Stimulated activated CD4-positive, alpha-beta T cell treated with anti-CD3 and anti-CD28 coated beads, Interleukin-4, amount 100 ng/mL, for 4 hours (primary cell): ENCODE measurements at places on chromosomes 4 and X.
A peak's percentile ranks its signal among the peaks of the same experiment; 100 is the strongest.

- no peak for DNase-seq
Observed at GRCh38 chrX:27746516-27746915, 61.3 kb upstream of the MAGEB10 start.

GRCh38 chrX:104315555-104315954 is 60.8 kb upstream of the ESX1 start:
- DNase-seq = no peak

GRCh38 chrX:15873566-15873965 is 19.0 kb upstream of the AP1S2 start:
- DNase-seq = no peak

GRCh38 chrX:150772150-150772970 is 79.2 kb downstream of the MTMR1 start:
- peak; percentile 50 for DNase-seq

DNA sequence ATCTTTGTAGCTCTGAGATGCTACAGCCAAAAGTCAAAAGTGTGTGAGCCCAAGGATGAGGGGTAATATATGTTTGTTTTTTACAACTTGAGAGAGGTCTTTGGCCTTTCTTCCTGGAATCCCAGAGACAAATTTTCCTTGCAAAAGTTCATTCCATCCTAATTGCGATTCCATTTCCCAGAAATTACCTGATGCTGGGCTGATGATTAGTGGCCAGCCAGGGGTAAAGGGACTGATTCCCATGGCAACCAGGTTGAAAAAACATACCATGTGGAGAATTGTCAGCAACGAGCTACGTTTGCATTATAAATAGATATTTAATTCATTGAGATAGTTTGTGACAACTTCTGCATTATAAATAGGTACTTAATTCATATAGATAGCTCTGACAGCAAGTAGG is 17.8 kb downstream of the IGSF1 start:
- DNase-seq = no peak

DNA sequence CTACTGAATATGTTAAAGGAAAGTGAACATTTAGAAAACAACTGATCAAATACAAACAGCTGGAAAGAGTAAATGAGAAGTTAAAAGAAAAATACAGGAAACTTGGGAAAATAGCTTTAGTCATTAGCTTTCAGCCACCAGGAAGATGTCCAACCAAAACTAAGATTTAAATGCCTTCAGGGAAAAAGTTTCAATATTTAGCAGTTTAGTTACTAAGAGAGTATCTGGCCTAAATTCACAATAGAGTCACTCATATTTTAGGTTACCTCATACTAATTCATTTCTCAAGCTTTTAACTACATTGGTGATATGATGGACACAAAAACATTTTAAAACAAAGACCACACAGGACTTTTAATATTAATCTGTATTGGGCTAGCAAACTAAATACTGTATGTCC is 13.1 kb upstream of the KLHL13 start:
- no peak for DNase-seq
